ENCODE measurements at places on chromosomes 3 and 15. TPM values are rescaled to one million over a fixed set of nuclear protein-coding genes. Genes with fewer than 3 reads are reported as not detected.

DNA sequence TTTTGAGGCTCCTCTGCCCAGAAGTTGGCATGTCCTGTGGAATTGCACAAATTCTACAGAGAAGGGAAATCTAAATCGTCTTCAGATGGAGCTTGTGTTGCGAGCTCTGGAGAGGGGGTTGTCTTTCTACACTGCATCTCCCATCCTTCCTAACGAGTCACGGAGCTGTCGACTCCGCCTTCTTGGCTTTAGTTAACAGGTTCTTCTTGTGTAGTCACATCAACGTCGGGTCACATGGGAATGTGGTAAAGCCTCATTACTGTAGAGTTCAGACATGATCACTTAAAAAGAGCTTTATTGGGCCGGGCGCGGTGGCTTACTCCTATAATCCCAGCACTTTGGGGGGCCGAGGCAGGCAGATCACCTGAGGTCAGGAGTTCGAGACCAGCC, 60.0 kb downstream of the DNASE1L3 start:
- DNase-seq: no peak
- no peak overlapping the region for H3K27ac ChIP-seq
- H3K4me3 ChIP-seq: no peak overlapping the region
- no peaks in the 10 kb centered on the region for H3K4me1 ChIP-seq

DNA sequence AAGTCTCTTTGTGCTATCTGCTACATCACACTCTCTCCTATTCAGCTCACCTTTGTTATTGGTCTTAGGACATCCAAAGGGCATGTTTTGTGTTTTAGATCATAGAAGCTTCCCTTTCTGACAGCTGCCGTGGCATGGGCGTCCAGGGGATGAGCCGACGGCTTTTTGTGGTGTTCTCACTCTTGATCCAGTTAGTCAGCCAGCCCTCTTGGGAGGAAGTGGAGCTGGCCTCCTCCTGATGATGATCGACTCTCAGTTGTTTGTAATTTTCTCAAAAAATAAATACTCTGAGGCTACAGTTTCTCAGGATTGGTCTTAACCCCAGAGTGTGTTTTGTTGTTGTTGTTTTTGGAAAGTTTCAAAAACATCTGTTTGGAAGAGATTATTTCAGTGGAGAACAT, 34.4 kb downstream of the BOC start:
- H3K27ac ChIP-seq: no peak overlapping the region
- H3K36me3 ChIP-seq: no peaks in the 10 kb centered on the region
- no peak for DNase-seq

DNA sequence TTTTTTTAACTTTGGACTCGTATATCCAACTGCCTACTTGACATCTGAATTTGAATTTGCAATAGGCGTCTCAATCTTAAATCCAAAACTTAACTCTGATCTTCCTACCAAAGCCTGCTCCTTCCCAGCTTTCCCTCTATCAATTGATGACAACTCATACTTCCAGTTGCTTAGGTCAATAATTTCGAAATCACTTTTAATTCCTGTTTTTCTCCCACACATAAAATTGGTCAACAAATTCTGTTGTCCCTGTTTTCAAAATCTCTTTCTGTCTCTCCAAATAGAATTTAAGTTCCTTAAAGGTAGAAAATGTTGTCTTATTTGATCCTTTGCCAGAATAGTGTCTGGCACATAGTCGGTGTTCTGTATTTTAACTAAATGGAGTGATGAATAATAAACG, 332.4 kb downstream of the SATB1 start:
- no peak overlapping the region for H3K27ac ChIP-seq
- H3K4me1 ChIP-seq: peaks cover 5% of the 10 kb centered on the region
- peaks cover 7% of the 10 kb centered on the region for H3K36me3 ChIP-seq

DNA sequence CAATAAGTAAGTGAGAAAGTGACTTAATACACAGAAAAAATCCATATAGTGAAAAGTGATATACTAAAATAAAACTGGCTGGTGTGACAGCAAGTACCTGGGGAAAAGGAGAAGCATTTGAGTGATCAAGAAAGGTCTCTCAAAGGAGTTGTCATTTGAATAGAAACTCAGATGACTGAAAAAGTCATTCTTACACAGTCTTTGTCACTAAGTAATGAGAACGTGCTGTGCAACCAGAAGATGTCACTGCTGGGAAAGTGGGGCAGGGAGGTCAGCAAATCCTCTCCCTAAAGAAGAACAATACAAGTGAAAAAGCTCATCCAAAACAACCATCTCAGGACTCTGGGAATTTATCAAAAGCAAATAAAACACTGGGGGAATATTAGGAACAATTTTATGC, 317.5 kb upstream of the TRIM42 start:
- H3K4me3 ChIP-seq: no peak overlapping the region
- no peak overlapping the region for H3K27ac ChIP-seq
- no peaks in the 10 kb centered on the region for H3K4me1 ChIP-seq
- H3K27me3 ChIP-seq: peaks cover 18% of the 10 kb centered on the region

- DNase-seq: no peak
- H3K36me3 ChIP-seq: peaks cover 10% of the 10 kb centered on the region
- no peak overlapping the region for H3K27ac ChIP-seq
- no peaks in the 10 kb centered on the region for H3K4me1 ChIP-seq
- H3K4me3 ChIP-seq: no peak overlapping the region
Measured at GRCh38 chr15:55861115-55861514, 118.2 kb upstream of the PRTG start.

The PPARG gene
- 0.47 TPM for total RNA-seq

DNA sequence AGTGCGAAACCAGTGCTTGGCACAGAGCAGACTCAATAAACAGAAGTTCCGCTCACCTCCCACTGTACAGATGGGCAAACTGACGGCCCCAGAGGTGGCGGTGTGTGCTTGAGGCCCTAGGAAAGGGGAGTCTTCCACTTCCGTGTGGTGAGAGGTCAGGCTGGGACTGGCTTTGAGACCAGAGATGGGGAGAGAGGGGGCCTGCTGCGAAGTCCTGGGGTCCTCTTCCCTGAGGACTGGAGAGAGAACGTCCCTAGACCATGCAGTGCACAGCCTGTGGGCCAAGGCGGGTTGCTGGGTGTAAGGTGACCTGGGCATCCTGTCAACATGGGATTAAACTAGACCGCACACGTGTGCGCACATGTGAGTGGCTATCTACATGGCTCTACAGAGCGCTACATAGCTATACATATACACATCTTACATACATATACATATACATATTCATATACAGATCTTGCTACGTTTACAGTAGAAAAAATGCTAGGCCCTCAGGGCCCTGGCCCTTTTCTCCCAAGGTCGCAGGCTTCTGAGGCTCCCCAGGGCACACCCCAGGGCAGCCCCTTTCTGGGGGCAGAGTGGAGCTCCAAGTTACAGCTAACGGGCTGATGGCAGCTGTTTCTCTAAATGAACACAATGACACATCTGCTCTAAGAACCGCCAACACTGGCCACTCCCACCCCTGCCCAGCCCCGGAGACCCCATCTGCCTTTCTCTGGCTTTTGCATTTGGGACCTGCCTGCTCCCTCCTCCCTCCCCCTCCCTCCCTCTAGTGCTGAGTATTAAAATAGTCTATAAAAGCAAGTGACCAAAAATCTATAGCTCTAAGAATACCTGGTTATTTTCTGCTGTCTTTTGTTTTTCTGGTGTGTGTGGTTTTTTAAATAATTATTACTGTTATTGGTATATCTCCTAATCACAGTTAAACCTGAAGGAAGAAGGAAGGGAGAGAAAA, 47.0 kb downstream of the HCN4 start:
- H3K27me3 ChIP-seq: peaks cover 29% of the 10 kb centered on the region
- no peak overlapping the region for H3K27ac ChIP-seq
- H3K36me3 ChIP-seq: no peaks in the 10 kb centered on the region
- DNase-seq: no peak
- peaks cover 7% of the 10 kb centered on the region for H3K4me1 ChIP-seq
- no peak overlapping the region for H3K4me3 ChIP-seq

- H3K4me3 ChIP-seq: no peak overlapping the region
- H3K27me3 ChIP-seq: no peaks in the 10 kb centered on the region
- no peak for DNase-seq
- no peak overlapping the region for H3K27ac ChIP-seq
- H3K36me3 ChIP-seq: no peaks in the 10 kb centered on the region
- H3K4me1 ChIP-seq: peaks cover 21% of the 10 kb centered on the region
Measured at GRCh38 chr15:31211353-31211752, 109.8 kb upstream of the TRPM1 start.

DNA sequence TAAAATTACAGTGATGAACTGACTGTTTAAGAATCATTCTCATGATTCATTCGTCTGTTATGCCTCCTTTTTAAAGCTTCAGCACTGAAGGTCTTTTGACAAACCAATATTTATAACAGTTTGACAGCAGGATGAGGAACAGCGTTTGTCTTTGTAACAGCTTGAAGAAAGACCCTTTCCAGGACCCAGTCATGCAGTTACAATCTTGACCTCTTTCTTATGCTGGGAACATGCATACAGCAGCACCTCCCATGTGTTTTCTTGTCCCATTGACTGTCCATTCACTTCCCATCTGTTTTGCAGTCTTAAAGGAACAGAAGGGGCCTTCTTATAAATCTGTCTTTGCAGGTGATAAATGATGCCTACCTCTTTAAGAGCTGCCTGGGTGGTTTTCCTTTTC, 87.2 kb downstream of the OPA1 start:
- no peak for DNase-seq
- H3K36me3 ChIP-seq: peaks cover 23% of the 10 kb centered on the region
- no peaks in the 10 kb centered on the region for H3K27me3 ChIP-seq
- no peak overlapping the region for H3K4me3 ChIP-seq
- no peak overlapping the region for H3K27ac ChIP-seq

DNA sequence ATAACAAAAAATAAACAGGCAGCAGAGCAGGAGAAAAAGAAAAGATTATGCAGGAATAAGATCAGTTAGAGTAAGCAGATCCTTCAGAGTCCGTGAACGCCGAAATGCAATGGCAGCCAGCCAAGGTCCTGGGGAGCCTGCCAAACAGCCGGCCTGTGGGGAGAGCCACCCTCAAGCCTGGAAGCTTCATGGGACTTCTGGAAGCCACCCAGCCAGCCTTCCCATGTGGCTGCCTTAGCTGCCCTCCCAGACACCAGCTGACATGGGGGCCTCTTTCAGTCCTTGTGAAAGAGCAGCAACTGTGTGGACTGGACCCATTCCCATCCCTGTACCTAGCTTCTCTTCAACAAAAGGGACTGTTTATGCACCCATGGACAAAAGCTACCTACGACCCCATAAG, 64.9 kb upstream of the RAD18 start:
- no peaks in the 10 kb centered on the region for H3K4me1 ChIP-seq
- no peak overlapping the region for H3K4me3 ChIP-seq
- no peak overlapping the region for H3K27ac ChIP-seq
- no peaks in the 10 kb centered on the region for H3K36me3 ChIP-seq
- no peaks in the 10 kb centered on the region for H3K27me3 ChIP-seq

DNA sequence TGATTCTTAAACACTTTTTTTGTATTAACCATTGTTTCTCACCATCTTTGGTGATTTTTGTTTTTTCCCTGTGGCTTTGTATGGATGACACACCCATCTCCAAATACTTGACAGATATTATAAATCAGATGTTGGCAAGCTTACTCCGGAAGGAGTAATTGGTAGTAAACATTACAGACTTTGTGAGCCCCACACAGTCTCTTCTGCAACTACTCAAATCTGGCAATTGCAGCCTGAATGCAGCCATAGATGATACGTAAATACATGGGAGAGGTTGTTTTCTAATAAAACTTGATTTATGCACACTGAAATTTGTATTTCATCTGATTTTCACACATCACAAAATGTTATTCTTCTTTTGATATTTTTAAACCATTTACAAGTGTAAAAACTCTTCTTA, 331.5 kb downstream of the ARPP21 start:
- no peak overlapping the region for H3K27ac ChIP-seq
- H3K36me3 ChIP-seq: no peaks in the 10 kb centered on the region
- no peaks in the 10 kb centered on the region for H3K4me1 ChIP-seq
- no peak overlapping the region for H3K4me3 ChIP-seq

The ATOSA gene
- 9.8 TPM for total RNA-seq

- DNase-seq: no peak
- no peaks in the 10 kb centered on the region for H3K27me3 ChIP-seq
- H3K27ac ChIP-seq: no peak overlapping the region
- H3K4me3 ChIP-seq: no peak overlapping the region
Measured at GRCh38 chr3:20140881-20141280, 45.1 kb downstream of the SGO1 start.

The TIPARP gene
- 27.0 TPM for total RNA-seq

GRCh38 chr3:71451060-71451459, 132.5 kb downstream of the FOXP1 start:
- H3K36me3 ChIP-seq: peaks cover 15% of the 10 kb centered on the region
- no peaks in the 10 kb centered on the region for H3K27me3 ChIP-seq
- H3K4me3 ChIP-seq: peak overlapping the region; percentile 74
- H3K4me1 ChIP-seq: peaks cover 95% of the 10 kb centered on the region
- no peak for DNase-seq
- peak overlapping the region; percentile 96 for H3K27ac ChIP-seq

- H3K27me3 ChIP-seq: peaks cover 8% of the 10 kb centered on the region
- DNase-seq: no peak
- H3K4me3 ChIP-seq: no peak overlapping the region
Measured at GRCh38 chr15:33154351-33155166, 40.0 kb downstream of the FMN1 start.

DNA sequence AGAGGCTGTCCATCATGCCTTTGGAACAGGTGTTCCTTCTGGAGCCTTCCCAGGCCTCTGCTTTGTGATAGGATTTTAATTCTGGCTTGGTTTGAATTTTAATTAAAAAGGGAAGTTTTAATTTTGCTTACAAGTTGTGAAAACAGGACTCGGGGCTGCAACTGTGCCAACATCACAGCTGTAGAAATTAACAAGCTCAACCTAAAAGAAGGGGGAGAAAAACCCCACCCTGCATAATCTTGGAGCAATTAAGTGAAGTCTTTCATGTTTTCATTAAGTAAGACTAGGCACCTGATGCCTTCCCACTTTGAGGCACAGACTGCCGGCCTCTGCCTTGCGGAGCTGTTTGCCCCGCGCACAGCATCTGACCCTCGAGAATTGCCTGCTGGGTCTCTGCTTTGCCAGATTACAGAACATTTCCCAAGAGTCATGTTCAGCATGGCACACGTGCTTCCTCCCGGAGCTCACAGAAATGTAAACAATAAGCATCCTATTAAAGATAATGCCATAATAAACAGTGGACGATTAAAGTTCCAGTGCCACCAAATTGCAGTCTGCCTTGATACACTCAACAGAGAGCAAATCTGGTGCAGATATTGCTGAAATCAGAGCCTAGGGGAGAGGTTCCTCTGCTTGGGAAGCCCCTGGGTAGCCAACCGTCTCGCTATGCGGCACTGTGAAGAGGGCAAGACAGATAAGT, 364.2 kb downstream of the LRTM1 start:
- H3K4me1 ChIP-seq: no peaks in the 10 kb centered on the region
- H3K27ac ChIP-seq: no peak overlapping the region
- no peak for DNase-seq
- peaks cover 3% of the 10 kb centered on the region for H3K27me3 ChIP-seq
